ENCODE measurements at places on chromosomes 11 and 22. TPM values are rescaled to one million over a fixed set of nuclear protein-coding genes. Genes with fewer than 3 reads are reported as not detected.

DNA sequence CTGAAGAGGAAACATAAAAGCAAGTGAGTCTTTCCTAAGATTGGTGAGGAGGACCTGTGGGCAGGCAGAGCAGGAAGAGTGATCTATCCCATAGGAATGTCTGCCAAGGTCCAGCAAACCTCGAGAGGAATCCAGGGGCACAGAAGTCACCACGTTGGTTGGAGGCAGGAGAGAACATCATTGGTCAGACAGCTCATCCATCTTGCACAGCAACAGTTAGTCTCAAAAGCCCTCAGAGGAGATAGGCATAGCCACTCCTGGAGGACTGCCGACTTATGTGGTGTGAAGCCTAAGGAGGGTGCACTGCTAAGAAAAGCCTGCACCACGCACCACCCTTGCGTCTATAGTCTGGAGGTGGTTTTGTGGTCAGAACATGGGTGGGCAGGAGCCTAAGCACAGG lies 109.1 kb downstream of the RASSF10 start:
- no peak for DNase-seq

Gene SLC25A1
- polyA plus RNA-seq: 56.0 TPM

Gene TTLL1
- polyA plus RNA-seq: 30.0 TPM

Gene CCDC188
- polyA plus RNA-seq: 46.5 TPM

Gene SLC43A1
- 6.5 TPM for polyA plus RNA-seq

- DNase-seq: no peak
Observed at GRCh38 chr22:42333544-42333943, 63.1 kb upstream of the TCF20 start.

DNA sequence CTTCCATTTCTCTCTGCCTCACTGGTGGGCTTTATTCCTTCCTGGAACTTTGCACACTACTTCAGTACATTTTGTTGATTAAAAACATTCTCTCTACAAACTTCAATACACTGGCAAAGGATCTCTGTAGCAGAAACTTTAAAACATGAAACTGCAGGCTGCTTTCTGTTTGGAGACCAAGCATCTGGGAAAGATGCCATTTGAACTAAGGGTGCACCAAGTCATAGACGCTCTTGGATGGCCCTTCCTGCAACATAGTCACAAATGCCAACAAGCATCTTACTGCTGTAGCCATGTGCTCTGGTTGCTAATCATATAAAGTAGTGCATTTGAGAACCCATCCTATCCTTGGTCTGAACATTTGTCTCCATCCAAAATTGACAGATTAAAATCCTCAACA lies 56.4 kb downstream of the SNX19 start:
- DNase-seq: no peak

Gene CEND1
- polyA plus RNA-seq: 0.50 TPM

- DNase-seq: no peak
Observed at GRCh38 chr11:33635161-33635560, 65.5 kb downstream of the C11orf91 start.

GRCh38 chr22:19822301-19823117 lies 32.2 kb downstream of the GNB1L start:
- no peak for DNase-seq

DNA sequence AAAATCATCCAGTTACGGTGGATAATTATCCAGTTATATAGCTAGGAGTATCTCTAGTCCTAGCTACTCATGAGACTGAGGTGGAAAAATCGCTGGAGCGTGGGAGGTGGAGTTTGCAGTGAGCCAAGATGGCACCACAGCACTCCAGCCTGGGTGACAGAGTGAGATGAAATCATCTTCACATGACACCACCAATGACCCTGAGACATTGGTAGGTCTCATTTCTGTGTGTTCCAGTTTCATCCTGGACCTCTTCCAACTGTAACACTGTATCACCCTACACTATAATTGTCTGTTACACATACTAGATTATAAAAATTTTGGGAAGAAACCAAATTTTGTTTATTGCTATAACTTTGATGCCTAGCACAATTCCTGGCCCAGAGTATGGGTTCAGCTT lies 446.8 kb downstream of the TMEM135 start:
- DNase-seq: no peak

Gene MAP6
- 38.1 TPM for polyA plus RNA-seq

- peak; percentile 69 for DNase-seq
Observed at GRCh38 chr11:59615120-59615636, 396 bp downstream of the OSBP start.

DNA sequence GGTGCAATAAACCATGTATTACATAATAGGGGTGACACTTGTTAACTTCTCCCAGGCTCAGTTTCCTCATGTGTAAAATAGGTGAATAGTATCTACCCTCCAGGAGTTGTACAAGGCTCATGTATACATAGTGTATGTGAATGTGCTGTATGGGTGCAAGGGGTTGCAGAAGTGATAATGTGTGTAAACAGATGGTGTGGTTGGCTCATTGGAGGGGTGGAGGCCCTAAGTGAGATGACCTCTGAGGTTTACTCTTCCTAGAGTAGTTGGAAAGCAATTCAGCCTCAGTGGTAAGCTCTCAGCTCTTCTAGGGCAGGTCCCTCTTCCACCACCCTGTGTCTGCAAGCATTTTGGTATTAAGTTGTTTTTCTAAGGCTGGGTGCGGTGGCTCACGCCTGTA lies 102.4 kb downstream of the PTPRJ start:
- no peak for DNase-seq

Gene MIOX
- polyA plus RNA-seq: not detected

Gene CRYBB1
- polyA plus RNA-seq: 0.80 TPM

- no peak for DNase-seq
Observed at GRCh38 chr11:111688013-111688412, 78.2 kb downstream of the PPP2R1B start.

Gene CEP126
- 14.8 TPM for polyA plus RNA-seq

GRCh38 chr22:44129619-44129976 lies 51.1 kb upstream of the PARVG start:
- no peak for DNase-seq

Gene SMIM35
- polyA plus RNA-seq: 0.17 TPM

- DNase-seq: no peak
Observed at GRCh38 chr11:126341760-126342161, 13.7 kb upstream of the ST3GAL4 start.

Gene CHID1
- 134 TPM for polyA plus RNA-seq

GRCh38 chr11:109641549-109641948 lies 219.6 kb downstream of the C11orf87 start:
- DNase-seq: no peak

- DNase-seq: peak; percentile 98
Observed at GRCh38 chr11:118359295-118359958, at the start of gene UBE4A. UBE4A (plus strand) TSS chr11:118359600; CDS start chr11:118365081, 5,481 bp downstream.

Gene TMPRSS4
- 4.3 TPM for polyA plus RNA-seq

GRCh38 chr11:92861634-92862033 lies 107.8 kb upstream of the MTNR1B start:
- no peak for DNase-seq

GRCh38 chr11:6395470-6396060 lies 5.3 kb downstream of the SMPD1 start:
- DNase-seq: no peak

- peak; percentile 32 for DNase-seq
Observed at GRCh38 chr11:125990244-125990643, 44.4 kb downstream of the VSIG10L2 start.

DNA sequence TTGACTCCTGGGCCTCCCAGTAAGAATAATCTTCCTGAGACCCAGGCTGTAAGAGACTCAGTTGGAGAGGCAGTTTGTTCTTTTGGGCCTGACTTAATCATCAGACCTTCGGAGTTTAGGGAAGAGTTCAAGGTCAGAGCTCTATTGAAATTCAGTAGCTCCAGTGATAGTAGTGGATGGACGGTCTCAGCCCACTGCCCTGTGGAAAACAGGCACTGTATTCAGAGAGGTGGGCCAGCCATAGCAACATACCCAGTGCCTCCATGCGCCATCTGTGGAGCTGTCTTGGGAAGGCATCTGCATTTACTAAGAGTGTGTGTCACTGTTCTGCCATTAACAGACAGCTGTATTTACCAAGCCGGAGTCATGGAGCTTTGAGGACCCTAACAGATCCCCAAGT lies 2.9 kb downstream of the SMARCB1 start:
- DNase-seq: no peak

Gene ADAMTS8
- 1.2 TPM for polyA plus RNA-seq

GRCh38 chr11:95307286-95307685 lies 76.3 kb upstream of the SESN3 start:
- no peak for DNase-seq

DNA sequence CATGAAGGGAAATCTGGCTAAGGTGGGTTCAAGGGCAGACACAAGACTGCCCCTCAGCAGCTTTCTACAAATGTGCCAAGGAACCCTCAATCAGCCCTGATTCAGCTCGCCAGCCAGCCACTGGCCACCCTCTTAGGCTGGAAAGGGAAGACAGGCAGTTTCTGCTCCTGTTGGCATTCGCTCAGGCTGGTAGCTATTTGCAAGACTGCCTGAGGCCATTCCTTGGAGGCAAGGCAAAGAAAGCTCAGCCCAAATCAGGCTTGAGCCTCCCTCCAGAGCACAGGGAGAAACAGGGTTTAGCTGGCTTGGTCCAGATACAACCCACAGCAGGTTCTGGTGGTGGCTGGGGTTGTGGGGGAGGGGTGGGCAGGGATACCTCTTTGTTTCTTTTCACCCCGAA lies 19.2 kb downstream of the TP53I11 start:
- no peak for DNase-seq

- peak; percentile 92 for DNase-seq
Observed at GRCh38 chr11:8206251-8207079, 37.6 kb upstream of the RIC3 start.

Gene SERPIND1
- polyA plus RNA-seq: 0.78 TPM

Gene CST6
- 3.0 TPM for polyA plus RNA-seq

DNA sequence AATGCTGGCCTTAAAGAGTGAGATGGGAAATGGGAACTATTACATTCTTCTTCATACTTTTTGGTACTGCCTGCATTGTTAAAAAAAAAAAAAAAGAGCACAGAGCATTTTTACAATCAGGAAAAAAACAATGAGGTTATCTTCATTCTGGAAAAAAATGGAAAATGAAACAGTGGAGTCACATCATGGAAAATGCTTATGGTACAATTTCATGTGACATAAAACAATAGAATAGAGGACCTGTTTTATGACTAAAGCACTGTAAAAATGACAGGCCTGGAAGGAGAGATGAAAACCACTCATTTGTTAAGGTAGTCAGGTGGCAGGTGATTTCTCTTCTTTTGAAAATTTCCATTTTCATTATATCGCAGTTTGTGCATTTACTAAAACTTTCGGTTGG lies 75.0 kb downstream of the TIMP3 start:
- DNase-seq: no peak

DNA sequence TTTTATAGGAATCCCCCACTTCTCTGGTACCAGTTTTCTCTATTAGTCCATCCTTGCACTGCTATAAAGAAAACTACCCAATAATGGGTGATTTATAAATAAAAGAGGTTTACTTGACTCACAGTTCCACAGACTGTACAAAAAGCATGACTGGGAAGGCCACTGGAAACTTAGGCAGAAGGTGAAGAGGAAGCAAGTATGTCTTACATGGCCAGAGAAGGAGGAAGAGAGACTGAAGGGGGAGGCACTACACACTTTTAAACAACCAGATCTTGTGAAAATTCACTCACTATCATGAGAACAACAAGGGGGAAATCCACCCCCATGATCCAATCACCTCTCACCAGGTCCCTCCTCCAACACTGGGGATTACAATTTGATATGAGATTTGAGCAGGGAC lies 68.9 kb upstream of the GNAZ start:
- no peak for DNase-seq

Gene MAPK11
- polyA plus RNA-seq: 6.4 TPM

GRCh38 chr11:77386178-77386577 lies 84.7 kb upstream of the GDPD4 start:
- DNase-seq: no peak

Gene OR10A2
- polyA plus RNA-seq: not detected

DNA sequence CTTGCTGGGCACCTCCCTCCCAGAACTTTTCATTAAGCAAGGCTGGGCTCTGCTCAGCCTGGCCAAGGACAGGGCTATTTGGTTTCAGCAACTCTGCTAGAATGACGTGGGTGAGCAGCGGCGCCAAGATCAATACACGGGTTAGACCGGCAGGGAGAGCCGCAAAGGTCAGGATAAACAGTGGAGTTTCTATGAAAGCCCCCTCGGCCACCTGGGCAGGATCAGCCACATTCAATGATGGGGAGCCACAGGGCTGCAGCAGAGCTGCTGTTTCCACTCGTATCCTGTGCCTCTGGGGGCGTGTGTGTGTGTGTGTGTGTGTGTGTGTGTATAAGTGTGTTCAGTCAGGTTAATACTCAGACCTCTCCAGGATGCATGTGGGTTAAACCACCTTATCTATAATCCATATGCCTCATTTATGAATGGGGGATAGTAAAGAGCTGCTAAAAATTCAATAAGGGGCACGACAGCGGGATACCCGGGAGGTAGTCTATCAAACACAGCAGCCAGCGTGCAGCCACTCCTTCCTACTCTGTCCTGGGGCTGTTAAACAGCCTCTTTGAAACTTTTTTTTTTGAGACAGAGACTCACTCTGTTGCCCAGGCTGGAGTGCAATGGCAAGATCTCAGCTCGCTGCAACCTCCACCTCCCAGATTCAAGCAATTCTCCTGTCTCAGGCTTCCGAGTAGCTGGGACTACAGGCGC lies 34.8 kb downstream of the MYH9 start:
- DNase-seq: peak; percentile 76

GRCh38 chr22:37126383-37126782 lies 16.9 kb upstream of the TMPRSS6 start:
- peak; percentile 50 for DNase-seq
